ENCODE measurements at places on chromosomes 5 and 9.

- no peak for DNase-seq
These were observed 430.8 kb upstream of the TNC start for GRCh38 chr9:115548609-115549260.

- DNase-seq: no peak
These were observed 154.7 kb upstream of the RUSC2 start for GRCh38 chr9:35335164-35335563.

DNA sequence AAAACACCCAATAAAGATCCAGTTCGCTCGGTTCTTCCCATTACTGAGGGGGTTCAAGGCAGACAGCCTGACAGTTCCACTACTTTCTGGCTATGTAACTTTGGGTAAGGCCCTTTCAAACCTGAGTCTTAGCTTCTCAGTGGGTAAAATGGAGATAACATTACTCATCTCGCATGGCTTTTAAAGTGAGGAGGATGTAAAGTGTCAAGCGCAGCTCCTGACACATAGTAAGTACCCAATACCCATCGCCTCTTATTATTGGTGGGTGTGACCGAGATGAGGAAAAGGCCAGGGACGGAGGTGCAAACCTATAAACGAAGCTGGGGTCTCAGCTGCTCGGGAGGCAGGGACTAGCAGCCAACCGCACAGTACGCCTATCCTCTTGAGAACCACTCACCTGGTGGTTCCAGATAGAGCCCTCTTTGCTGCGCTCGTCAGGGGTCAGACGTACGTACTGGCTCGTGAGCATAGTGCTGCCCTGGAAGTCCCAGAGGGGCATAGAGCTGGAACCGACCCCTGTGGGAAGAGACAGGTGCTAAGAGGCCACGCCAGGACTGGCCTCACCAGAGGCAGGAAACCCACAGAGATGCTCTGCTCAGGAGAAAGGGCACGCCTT, 584 bp downstream of the LMAN2 start:
- no peak for DNase-seq

- DNase-seq: no peak
These were observed 15.6 kb downstream of the MTX3 start for GRCh38 chr5:79975422-79975821.

- no peak for DNase-seq
These were observed 8.3 kb downstream of the ZNF483 start for GRCh38 chr9:111533099-111533790.

DNA sequence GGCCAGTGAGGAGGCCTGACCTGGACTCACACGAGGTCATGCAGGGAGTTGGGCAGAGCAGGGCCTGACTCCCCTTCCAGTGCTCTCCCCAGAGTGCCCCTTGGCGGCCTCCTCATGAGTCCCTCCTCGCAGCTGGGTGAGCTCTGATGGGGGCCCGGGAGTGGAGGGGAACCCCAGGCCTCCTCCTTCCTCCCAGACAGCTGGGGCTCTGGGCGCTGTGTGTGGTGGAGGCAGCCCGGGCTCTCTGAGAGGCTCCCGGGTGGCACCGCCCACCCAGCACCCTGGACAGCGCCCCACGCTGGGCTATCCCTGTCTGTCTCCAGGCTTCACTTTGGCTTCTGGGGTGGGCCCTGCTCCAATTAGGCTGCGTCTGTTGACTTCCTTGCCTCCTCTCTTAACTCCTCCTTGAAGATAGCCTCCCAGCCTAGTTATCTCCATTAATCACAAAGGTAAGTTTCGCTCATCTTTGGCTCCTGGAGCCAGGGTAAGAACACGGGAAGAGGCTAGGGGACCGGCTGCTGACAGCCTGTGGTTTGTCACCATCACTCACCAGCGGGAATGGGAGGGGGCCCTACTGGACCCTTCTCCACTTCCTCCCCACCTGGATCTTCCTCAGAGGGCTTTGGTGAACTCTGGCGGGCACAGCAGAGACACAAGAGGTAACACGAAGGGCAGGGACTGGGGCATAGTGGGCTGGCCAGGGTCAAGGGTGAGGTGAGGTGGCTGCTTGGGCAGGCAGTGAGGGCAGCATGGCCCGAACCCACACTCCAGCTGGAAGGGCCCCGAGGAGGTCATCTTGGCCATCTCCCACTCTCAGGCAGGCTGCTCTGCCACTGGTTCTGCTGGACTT, 13.1 kb downstream of the PSD2 start:
- DNase-seq: no peak

DNA sequence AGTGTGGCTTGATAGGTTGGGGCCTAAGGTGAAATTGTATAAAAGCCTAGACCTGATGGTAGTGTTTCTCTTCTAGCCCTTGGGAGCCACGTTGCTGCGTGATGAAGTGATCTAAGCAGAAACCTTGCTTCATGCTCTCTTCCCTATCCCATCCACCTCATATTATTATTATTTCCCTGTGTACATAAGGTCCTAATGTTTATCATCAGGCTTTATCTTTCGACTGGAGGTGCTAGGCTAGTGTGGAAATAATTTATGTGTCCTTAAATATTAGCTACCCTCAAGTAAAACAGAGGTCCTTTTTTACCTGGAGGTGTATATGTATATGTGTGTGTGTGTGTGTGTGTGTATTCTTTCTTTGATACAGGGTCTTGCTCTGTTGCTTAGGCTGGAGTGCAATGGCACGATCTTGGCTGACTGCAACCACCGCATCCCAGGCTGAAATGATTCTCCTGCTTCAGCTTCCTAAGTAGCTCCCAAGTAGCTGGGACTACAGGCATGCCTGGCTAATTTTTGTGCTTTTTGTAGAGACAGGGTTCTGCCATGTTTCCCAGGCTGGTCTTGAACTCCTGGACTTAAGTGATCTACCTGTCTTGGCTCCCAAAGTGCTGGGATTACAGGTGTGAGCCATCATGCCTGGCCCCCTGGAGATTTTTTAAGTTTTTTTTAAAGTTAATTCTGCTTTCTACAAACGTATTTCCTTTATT, 3.7 kb downstream of the UGCG start:
- DNase-seq: no peak

GRCh38 chr9:13960011-13960765, 353.8 kb downstream of the NFIB start:
- DNase-seq: no peak
